ENCODE measurements at places on chromosomes 4 and X.

- no peak for DNase-seq
Measured at GRCh38 chr4:127102361-127102760, 530.4 kb upstream of the INTU start.

DNA sequence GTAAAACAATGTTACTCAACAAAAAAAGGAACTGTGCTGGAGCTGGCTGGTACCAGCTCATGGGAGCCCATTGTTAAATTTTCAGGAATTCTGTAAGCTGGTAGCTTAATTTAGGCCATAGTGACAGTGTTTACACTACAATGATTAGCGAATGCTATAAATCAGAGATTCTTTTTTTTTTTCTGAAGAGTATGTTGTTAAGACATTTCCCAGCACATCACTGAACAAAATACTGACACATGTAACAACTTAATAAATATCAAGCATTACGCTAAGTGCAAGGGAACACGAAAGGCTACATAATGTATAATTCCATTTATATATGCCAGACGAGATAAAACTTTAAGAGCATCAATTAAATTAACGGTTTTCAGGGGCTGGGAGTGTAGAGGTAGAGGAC, 4.4 kb downstream of the WDFY3 start:
- no peak for DNase-seq

DNA sequence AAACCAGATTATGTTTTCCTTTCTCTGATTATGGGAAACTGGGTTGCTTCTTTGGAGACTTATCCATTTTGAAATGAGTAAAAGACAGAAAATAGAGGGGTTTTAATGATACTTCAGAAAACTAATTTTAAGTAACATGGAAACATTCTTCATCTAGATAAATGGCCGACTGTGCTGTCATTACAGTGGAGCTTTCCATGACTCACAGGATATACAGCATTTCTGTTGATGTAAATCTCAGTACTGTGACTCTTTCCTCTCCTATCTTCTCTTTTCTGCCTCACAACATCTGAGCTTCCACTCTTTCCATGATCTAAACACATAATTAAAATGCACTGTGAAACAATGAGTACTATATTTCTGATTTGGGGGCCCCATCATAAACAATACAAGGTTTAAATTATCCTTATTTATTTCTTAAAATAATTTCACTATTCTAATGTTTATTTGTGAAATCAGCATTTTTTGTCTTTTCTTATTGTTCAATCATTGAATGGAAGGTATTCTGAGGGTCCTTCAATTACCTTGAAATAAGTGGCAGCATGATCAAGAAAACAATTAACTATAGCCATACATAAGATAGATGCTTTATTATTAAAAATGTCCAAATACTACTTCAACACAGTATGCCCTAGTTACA, 19.3 kb downstream of the SEC24D start:
- DNase-seq, result no peak

DNA sequence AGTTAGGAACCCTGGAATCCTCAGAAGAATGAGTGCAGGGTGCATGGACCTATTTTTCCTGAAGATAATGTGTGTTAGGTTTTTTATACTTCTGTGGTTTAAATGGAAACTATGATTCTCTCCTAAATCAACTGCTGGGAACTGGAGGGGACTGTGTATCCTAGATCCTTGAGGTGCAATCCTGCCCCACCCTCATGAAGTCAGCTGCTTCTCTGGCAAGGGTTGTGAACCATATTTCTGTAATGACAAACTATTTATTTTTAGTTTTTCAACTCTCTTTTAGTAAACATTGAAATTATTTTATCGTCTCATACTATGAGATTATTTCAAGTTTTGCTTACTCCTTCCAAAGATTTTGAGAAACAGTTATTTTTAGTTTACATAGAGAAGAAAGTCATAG, 25.8 kb upstream of the VEGFC start:
- DNase-seq, result no peak

GRCh38 chrX:135484641-135485289, 35.7 kb upstream of the INTS6L start:
- no peak for DNase-seq

All from activated naive CD4-positive, alpha-beta T cell (primary cell).